NCI-H187 treated with DMSO at 0.1 percent for 48 hours (cell line): ENCODE measurements at places on chromosomes 7 and 10.

DNA sequence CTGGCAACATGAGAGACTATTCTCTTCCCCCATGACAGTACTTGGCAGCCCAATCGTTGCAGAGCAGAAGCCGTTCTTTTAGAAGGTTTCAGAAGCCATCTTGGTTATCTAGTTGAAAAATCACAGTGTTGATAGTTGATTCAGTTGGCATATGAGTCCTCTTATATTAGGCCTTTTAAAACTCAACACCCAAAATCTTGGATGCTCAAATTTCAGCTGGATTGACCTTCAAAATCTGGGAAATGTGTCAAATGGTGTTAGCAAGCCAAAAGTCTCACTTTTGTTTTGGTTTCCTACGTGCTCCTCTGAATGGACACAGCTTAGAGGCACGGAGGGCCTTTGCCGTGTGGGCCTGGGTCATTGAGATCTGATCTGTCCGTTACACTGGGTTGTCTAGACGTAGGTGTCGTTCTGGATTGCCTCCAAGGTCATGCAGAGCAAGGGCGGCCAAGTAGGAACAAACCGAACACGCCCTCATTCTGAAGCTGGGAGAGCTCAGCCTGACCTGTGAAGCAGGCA is 59.3 kb upstream of the BMPER start:
- no peak for DNase-seq

- DNase-seq: no peak
These were observed 1.9 kb upstream of the RUFY2 start for GRCh38 chr10:68408898-68409518.

DNA sequence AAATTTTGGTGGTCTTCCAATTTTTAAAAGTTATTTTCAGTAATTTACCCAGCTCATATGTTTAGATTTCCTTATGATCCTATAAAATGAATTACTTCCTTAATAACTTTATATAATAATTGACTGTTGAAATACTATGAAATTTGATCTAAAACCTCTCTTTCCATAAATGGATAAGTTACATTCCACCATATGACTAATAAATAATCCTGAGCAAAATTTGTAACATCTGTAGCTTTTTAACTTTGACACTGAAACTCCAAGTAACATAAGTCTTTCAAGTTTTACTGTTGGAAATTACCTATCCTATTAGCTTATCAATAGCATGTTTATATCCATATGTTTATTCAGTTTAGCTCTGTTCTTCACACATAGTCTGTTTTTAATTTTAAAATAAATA is 85.3 kb downstream of the HECTD2 start:
- DNase-seq: no peak

- DNase-seq: no peak
These were observed 4.0 kb upstream of the CREB5 start for GRCh38 chr7:28408105-28408959.

DNA sequence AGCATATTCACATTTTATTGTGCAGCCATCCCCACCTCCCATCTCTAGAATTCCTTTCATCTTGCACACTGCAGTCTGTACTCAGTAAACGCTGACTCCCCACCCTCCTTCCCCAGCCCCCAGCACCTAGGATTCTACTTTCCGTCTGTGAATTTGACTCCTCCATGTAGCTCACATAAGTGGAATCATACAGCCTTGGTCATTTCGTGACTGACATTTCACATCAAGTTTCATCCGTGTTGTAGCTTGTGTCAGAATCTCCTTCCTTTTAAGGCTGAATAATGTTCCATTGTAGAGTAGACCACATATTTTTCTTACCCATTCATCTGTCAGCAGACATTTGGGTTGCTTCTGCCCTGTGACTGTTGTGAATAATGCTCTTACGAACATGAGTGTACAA is 26.2 kb upstream of the TCERG1L start:
- DNase-seq: no peak

- peak; percentile 4 for DNase-seq
These were observed 1.4 kb downstream of the KBTBD2 start for GRCh38 chr7:32890010-32890792.

GRCh38 chr7:120833546-120833945 is 24.4 kb downstream of the TSPAN12 start:
- no peak for DNase-seq
